ENCODE measurements at places on chromosomes 5 and 9. TPM values are rescaled to one million over a fixed set of nuclear protein-coding genes. Genes with fewer than 3 reads are reported as not detected.

The IL5 gene
- not detected for total RNA-seq

The PDE6A gene
- total RNA-seq, result not detected

The CANX gene
- total RNA-seq, result 745 TPM

The ZNF658 gene
- 5.3 TPM for total RNA-seq

The PRRC2B gene
- 36.3 TPM for total RNA-seq

The CKMT2 gene
- not detected for total RNA-seq

The NSG2 gene
- not detected for total RNA-seq

The BTNL8 gene
- total RNA-seq, result not detected

The ARSI gene
- total RNA-seq, result under 0.01 TPM

The FLT4 gene
- total RNA-seq, result 28.6 TPM

The ZFP62 gene
- total RNA-seq, result 21.3 TPM

The SLC45A2 gene
- total RNA-seq, result not detected

The C5orf34 gene
- 6.7 TPM for total RNA-seq

The RPL12 gene
- total RNA-seq, result 1,300 TPM

Data from epithelial cell of umbilical artery (primary cell).